ENCODE measurements at places on chromosomes 6 and 20. TPM values are rescaled to one million over a fixed set of nuclear protein-coding genes. Genes with fewer than 3 reads are reported as not detected.

Gene TBX18
- not detected for total RNA-seq

Gene MYLK2
- 0.89 TPM for total RNA-seq

Gene COL11A2
- 0.71 TPM for total RNA-seq

Gene PI3
- not detected for total RNA-seq

Gene GPLD1
- 0.45 TPM for total RNA-seq

Gene SLC22A2
- not detected for total RNA-seq

Gene RSPH3
- 1.4 TPM for total RNA-seq

DNA sequence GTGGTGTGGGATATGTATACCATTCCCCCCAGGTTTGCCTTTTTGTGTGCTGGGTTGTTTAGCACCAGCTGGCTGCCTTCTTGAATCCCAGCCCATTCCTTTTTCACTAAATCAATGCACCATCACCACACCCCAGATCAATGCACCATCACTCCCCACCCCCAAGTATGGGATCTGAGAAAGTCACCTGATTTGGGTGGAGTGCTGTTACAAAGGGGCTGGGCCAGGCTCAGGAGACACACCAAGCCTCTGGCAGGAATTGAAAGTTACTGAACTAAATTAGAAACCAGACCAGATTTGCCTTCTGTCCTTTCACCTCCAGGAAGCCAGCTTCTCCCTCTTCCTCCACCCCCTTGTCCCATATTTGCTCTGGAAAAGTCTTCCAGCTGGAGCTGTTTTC is 19.6 kb upstream of the PKHD1 start:
- no peak overlapping the region for H3K4me3 ChIP-seq
- no peak for DNase-seq
- H3K36me3 ChIP-seq, result no peaks in the 10 kb centered on the region
- H3K4me1 ChIP-seq, result no peaks in the 10 kb centered on the region

DNA sequence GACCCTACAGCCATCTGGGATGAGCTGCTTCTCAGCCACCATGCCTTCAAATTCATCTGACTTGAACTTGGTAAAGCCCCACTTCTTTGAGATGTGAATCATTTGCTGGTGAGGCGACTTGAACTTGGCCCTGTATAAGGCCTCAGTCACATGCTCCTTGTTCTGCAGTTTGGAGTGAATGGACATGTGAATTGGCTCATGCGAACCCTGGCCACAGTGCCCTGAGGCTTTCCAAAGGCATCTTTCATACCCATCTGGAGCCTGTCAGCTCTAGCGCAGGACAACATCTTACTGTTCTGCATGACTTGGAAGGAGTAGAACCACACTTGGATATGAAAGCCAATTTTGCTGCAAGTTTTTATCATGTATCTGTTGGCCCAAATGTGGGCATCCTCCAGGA is 244.0 kb upstream of the FAM83B start:
- no peaks in the 10 kb centered on the region for H3K4me1 ChIP-seq
- H3K36me3 ChIP-seq, result no peaks in the 10 kb centered on the region
- no peak overlapping the region for H3K27ac ChIP-seq
- H3K4me3 ChIP-seq, result no peak overlapping the region
- H3K27me3 ChIP-seq, result no peaks in the 10 kb centered on the region

DNA sequence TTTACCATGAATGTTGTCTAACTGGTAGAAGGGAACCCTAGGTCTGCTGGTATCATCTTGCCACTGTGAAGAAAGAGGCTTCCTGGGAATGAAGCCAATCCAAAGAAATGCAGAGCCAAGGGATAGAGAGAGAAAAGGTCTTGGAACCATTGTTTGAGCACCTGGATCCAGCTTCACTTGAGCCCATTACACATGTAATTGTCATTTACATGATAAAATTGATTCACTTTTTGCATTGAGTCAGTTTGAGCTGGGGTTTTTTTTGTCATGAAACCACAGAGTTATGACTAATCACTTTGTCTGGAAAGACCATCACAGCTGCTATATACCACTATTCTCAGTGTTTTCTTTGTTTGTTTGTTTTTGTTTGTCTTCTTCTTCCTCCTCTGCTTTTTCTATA is 112.3 kb downstream of the CBLN4 start:
- H3K36me3 ChIP-seq, result no peaks in the 10 kb centered on the region
- H3K4me1 ChIP-seq, result no peaks in the 10 kb centered on the region
- H3K27ac ChIP-seq, result no peak overlapping the region
- H3K27me3 ChIP-seq, result no peaks in the 10 kb centered on the region

GRCh38 chr6:102717737-102718456 is 1324.4 kb downstream of the GRIK2 start:
- no peaks in the 10 kb centered on the region for H3K36me3 ChIP-seq
- H3K4me1 ChIP-seq, result no peaks in the 10 kb centered on the region
- H3K4me3 ChIP-seq, result no peak overlapping the region
- no peaks in the 10 kb centered on the region for H3K27me3 ChIP-seq
- no peak overlapping the region for H3K27ac ChIP-seq
- DNase-seq, result no peak

DNA sequence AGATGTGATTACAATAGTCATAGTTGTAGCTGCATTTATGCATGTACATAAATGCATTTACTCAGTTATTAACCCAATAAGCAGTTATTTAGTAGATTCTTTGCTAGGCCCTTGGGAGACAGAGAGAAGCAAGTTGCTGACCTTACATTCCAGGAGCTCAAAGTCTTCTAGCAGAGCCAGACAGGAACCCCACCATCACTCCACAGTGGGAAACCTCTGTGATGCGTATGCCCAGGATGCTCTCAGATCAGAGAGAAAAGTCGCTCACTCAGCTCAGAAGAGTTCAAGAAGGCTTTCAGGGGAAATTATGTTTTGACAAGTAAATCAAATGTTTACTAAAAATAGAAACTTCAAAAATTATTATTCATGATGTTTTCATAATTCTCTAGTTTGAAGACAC is 146.3 kb upstream of the EXOC2 start:
- H3K4me3 ChIP-seq, result no peak overlapping the region
- H3K27ac ChIP-seq, result no peak overlapping the region
- H3K4me1 ChIP-seq, result no peaks in the 10 kb centered on the region
- no peak for DNase-seq
- peaks cover 22% of the 10 kb centered on the region for H3K27me3 ChIP-seq
- no peaks in the 10 kb centered on the region for H3K36me3 ChIP-seq

DNA sequence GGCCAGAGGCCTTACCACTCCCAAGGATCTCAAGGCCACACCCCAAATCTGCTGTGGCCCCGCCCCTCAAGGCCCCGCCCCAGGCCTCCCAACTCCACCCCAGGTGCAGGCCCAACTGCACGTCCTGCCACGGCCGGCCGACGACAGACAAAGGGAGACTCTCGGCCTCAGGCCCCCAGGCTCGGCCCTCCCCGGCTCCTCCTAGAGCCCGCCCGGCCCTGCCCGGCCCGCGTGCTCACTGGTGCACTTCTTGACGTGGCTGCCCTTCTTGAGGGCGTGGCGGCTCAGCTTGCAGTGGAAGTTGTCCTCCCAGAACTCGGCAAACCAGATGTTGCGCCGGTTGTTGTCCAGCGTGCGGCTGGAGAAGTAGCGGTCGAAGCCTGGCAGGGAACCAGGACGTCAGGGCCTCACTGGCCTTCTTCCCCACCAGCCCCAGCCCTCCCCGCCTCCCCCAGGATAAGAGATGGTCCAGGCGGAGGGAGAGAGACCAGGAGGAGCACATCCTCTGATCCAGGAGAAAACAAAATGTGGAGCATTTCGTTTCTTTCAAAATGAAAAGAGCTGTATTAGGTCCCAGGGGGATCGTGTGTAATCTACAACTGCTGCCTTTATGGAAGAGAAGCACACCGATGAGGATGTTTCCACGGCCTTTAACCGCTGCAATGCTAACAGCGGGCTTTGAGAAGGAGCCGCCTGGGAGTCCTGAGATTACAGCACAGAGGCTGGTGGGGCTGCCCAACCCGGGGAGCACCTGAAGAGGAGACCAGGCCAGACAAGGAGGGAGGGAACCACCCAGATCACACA is 89.4 kb downstream of the GRM4 start:
- no peaks in the 10 kb centered on the region for H3K36me3 ChIP-seq
- peaks cover 13% of the 10 kb centered on the region for H3K27me3 ChIP-seq
- H3K4me1 ChIP-seq, result no peaks in the 10 kb centered on the region
- DNase-seq, result no peak
- no peak overlapping the region for H3K4me3 ChIP-seq
- no peak overlapping the region for H3K27ac ChIP-seq

- no peak overlapping the region for H3K4me3 ChIP-seq
- DNase-seq, result peak; percentile 54
- no peaks in the 10 kb centered on the region for H3K36me3 ChIP-seq
- no peaks in the 10 kb centered on the region for H3K27me3 ChIP-seq
Measured at GRCh38 chr6:131694832-131695426, 6.3 kb downstream of the OR2A4 start.

GRCh38 chr20:52096117-52096516 is 95.5 kb downstream of the ZFP64 start:
- no peaks in the 10 kb centered on the region for H3K4me1 ChIP-seq
- H3K27me3 ChIP-seq, result peaks cover 3% of the 10 kb centered on the region
- no peak overlapping the region for H3K27ac ChIP-seq
- DNase-seq, result no peak
- H3K36me3 ChIP-seq, result no peaks in the 10 kb centered on the region

- H3K27me3 ChIP-seq, result no peaks in the 10 kb centered on the region
- H3K4me1 ChIP-seq, result peaks cover 19% of the 10 kb centered on the region
- peaks cover 2% of the 10 kb centered on the region for H3K36me3 ChIP-seq
Measured at GRCh38 chr20:34680586-34681175, 3.8 kb upstream of the PIGU start.

DNA sequence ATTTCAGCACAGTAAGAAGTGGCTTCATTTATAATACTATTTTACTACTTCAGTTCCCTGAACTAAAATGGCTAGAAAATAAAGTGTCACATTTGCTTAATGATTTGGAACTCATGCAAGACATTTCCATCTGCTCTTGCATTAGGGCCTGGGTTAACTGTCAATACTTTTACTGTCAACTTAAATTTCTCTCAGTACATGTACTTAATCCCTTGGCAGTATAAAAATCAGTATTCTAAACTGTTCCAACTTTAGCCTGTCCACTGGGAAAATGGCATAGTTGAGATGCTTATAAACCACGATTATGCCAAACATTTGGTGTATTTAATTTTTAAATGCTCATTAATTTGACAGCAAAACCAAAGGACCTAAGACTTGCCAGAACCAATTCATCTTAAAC is 154.5 kb downstream of the ASCC3 start:
- no peak overlapping the region for H3K4me3 ChIP-seq
- no peaks in the 10 kb centered on the region for H3K4me1 ChIP-seq
- no peak overlapping the region for H3K27ac ChIP-seq
- DNase-seq, result no peak
- H3K27me3 ChIP-seq, result no peaks in the 10 kb centered on the region

DNA sequence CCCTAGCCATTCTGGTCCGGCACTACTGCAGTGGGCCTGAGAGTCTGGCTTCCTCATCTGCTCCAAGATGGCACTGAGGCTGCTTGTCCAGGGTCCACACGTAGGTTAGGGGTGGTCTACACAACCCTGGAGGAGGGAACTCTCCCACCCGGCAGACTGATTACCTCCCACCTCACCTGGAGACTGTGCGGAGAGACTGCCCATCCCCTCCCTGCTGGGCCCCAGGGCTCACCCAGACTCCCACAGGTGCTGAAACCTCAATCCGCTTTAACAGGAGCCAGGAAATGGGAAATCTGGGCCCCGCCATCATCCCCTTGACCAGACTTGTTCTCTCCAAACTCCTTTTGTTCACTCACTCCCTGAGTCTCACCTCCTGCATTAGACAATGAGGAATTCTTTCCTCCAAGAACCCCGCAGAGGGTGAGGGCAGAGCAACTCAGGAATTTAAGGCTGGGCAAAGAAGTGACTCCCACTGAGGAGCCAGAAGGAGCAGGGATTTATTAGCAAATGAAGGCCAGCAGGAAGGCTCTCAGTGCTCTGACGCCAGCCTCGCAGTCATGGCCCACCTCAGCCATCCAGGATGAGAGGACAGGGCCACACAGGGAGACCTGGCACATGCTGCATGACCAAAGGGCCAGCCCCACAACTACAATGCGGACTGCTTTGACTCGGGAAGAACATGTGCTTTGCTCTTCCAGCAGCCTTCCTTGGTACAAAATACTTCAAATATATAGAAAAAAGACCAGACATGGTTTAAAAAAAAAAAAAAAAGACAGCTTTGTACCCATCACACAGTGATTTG is 53.0 kb downstream of the CDK5RAP1 start:
- peaks cover 13% of the 10 kb centered on the region for H3K36me3 ChIP-seq
- no peak overlapping the region for H3K27ac ChIP-seq
- no peaks in the 10 kb centered on the region for H3K4me1 ChIP-seq
- H3K27me3 ChIP-seq, result no peaks in the 10 kb centered on the region

DNA sequence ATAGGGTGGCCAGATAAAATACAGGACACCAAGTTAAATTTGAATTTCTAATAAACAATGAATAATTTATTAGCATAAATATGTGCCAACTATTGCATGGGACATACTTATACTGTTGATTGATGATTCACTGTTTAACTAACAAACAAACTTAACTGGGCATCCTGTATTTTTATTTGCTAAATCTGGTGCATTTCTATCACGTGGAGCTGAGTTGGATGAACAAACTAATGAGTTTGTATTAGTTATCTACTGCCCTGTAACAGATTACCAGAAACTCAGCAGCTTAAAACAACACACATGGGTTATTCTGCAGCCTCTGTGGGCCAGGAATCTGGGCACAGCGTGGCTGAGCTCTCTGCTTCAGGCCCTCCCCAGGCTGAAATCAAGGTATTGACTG is 28.2 kb upstream of the PMEPA1 start:
- H3K27me3 ChIP-seq, result peaks cover 6% of the 10 kb centered on the region
- no peaks in the 10 kb centered on the region for H3K36me3 ChIP-seq
- no peak overlapping the region for H3K27ac ChIP-seq
- no peak for DNase-seq
- H3K4me1 ChIP-seq, result no peaks in the 10 kb centered on the region

- H3K4me3 ChIP-seq, result no peak overlapping the region
- no peaks in the 10 kb centered on the region for H3K36me3 ChIP-seq
- no peak overlapping the region for H3K27ac ChIP-seq
- no peak for DNase-seq
- no peaks in the 10 kb centered on the region for H3K4me1 ChIP-seq
- H3K27me3 ChIP-seq, result no peaks in the 10 kb centered on the region
Measured at GRCh38 chr6:68973066-68973465, 338.0 kb downstream of the ADGRB3 start.

GRCh38 chr6:14079433-14079832 is 38.1 kb upstream of the CD83 start:
- H3K36me3 ChIP-seq, result no peaks in the 10 kb centered on the region
- H3K4me1 ChIP-seq, result peaks cover 19% of the 10 kb centered on the region
- no peak overlapping the region for H3K27ac ChIP-seq
- no peak for DNase-seq
- no peaks in the 10 kb centered on the region for H3K27me3 ChIP-seq

DNA sequence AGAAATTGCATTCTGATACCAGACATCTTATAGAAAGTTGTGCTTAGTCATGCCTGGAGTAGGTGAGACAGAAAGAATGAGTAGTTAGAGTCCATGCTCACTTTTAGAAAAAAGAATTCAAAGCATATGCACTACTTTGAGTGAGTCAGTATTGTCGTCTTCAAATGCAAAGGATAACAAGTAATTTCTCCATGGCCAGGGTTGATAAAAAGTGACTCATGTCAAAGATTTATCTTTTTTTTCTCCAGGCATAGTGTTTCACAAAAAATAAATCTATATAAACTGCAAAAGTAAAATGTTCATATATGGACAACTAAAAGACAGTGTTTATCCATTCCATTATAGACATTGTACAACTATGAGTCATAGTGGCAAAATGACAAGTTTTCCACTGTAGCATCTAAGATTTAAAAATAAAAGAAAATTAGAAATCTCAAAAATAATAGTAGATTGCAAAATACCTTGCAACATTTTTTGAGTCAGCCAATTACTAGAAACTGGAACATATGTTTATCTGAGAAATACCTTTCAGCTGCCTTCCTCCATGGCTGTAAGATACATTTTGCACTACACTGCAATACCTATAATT is 329.6 kb downstream of the GRIK2 start:
- no peak overlapping the region for H3K4me3 ChIP-seq
- H3K4me1 ChIP-seq, result no peaks in the 10 kb centered on the region
- no peak overlapping the region for H3K27ac ChIP-seq
- no peaks in the 10 kb centered on the region for H3K36me3 ChIP-seq

Data from activated CD8-positive, alpha-beta T cell treated with anti-CD3 and anti-CD28 coated beads, Interleukin-2, amount 10 ng/mL, durations not matched to agents 7 days and 5 days (primary cell).